IPS-NIHi11 (cell line): ENCODE measurements at places on chromosomes 6 and 20.

GRCh38 chr6:65903992-65904391, 197.0 kb upstream of the EYS start:
- no peak for DNase-seq

DNA sequence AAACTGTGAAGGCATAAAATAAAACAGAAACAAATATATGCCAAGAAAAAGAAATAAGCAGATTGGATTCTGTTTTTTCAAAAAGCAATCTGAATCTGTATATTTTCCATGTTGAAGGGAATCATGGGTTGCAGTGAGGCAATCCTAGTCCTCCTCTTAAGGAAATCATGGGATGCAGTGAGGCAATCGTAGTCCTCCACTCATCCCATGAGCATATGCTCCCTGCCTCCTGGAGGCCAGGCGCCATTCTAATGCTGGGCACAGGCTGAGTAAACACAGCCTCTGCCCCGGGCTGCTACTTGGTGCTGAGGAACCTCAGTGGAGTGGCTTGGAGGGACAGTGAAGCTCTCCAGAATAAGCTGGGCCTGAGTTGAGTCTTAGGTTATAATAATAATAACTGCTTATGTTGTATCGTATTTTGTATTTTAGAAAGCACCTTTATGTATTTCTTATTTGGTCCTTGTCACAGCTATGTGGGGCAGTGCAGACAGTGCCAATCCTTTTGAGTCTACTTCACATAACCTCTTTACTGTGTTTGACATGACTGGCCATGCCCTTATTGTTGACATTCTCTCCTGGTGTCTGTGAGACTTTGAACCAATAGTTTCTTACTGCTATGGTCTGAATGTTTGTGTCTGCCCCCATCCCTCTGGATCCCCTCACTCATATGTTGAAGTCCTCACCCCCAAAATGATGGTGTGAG, 56.6 kb upstream of the CITED2 start:
- no peak for DNase-seq

DNA sequence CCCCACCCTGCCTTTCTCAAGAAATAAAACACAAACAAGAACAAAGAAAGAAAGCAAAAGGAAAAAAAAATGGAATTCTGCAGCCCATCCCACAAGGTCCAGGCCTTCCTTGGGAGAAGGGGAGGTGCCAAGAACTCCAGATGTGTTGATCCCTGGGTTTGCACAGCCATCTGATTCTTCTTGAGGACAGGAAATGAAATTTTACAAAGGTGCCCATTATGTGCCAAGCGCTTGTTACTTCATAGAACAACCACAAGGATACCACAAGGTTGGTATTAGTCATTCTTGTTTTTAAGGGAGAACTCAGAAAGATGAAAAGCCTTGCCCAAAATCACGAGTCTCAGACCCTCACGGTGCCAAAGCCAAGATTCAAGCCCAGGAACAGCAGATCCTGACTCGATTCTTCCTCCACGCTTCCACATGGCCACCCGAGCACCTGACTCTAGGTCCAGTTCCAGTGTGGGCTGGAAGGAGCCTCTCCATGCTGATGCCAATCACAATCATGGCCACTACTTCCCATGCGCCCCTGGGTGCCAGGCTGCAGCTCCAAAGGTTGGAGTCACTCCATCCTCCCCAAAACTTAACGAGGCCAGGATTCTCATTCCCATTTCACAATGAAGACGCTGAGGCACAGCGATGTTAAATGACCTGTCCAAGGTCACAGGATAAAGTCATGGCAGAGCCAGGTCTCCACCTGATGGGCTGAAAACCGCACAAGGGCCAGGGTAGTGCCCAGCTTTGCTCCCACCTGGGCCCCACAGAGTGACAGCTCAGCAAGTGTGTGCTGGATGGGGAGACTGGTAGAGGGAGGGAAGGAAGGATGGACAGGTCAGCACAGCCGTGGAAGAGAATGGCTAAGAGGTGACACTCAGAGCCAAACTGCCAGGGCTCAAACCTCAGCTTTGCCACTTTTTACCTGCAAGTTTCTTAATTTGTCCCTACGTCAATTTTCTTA, 66.7 kb upstream of the TOP1 start:
- DNase-seq, result no peak

- no peak for DNase-seq
Observed at GRCh38 chr6:40719671-40720374, 132.7 kb upstream of the LRFN2 start.

GRCh38 chr20:17691758-17692157, 8.0 kb upstream of the BANF2 start:
- DNase-seq, result no peak

GRCh38 chr20:15091421-15092037, 754.1 kb upstream of the FLRT3 start:
- no peak for DNase-seq

DNA sequence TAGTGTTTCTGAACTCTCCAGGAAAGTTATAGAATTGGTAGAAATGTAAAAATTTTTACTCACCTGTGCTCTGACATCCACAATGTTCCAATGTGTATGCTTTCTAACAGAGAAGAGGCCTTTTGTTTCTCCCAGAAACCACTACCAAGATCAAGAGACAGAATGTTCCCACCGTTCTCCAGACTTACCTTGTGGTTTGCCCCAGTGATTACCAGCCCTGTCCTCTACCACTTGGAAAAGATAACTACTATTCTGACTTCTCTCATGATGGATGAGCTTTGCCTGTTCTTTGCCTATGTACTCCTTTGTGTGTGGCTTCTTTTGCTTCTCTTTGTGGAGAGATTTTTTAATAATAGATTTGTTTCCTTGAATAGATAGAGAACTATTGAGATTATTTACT, 173.0 kb upstream of the SCGN start:
- DNase-seq, result no peak

DNA sequence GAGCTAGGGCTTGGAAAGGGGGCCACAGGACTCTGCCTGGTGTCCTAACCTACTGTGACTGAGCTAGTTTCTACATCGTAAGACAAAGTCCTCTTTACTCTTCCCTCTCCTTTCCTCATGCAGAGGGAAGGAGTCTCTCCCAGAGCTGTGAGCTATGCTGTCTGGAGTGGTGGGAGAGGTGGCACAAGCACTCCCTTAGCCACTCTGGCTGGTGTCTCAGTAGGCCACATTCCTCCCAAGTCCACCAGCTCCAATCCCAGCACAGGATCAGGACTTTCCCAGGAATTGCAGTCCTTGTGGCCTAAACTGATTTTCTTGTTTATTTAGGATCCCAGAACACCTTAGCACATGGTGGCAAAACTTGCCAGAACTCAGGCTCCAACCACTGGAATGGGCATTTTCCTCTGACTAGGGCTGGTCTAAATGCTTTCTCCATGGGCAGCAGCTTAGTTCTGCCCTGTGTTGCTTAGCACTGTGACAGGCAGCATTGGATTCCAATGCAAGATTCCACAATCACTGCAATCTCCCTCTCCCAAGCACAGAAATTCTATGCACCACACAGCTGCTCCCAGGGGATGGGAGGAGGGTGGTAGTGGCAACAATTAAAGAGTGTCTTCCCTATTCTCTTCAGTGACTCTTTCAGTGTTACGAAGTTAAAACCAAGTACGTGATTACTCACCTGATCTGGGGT, 733.3 kb downstream of the HACE1 start:
- DNase-seq, result peak; percentile 10

- DNase-seq, result no peak
Observed at GRCh38 chr6:41286544-41287346, at the start of gene TREM1. Gene TREM1, minus strand, starts transcription at chr6:41286682. Its CDS starts 27 bp downstream, at chr6:41286655.

DNA sequence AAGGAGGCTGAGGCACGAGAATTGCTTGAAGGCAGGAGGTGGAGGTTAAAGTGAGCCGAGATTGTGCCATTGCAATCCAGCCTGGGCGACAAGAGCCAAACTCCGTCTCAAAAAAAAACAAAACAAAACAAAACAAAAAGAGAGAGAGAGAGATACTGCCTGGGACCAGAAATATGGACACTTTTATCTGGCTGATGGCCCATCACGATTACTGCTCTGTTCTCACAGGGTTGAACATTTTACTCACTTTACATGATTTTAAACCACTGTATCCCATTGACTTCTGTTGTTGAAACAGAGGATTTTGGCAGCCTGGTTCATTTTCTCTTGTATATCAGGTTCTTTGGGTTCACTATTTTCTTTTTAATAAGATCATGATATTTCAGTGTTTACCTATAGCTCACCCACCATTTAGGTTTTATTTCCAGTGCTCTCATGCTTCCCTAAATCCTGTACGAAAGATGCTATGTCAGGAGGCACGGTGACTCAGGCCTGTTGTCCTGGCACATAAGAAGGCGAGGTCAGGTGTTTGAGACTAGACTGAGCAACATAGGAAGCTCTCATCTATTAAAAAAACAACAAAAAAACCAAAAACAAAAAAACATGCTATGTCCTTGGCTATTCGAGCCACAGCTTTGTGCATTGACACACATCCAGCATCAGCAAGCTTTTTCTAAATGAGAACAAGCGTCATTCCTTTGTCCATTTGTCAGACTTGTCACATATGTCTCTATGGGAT, 34.5 kb upstream of the RREB1 start:
- no peak for DNase-seq

DNA sequence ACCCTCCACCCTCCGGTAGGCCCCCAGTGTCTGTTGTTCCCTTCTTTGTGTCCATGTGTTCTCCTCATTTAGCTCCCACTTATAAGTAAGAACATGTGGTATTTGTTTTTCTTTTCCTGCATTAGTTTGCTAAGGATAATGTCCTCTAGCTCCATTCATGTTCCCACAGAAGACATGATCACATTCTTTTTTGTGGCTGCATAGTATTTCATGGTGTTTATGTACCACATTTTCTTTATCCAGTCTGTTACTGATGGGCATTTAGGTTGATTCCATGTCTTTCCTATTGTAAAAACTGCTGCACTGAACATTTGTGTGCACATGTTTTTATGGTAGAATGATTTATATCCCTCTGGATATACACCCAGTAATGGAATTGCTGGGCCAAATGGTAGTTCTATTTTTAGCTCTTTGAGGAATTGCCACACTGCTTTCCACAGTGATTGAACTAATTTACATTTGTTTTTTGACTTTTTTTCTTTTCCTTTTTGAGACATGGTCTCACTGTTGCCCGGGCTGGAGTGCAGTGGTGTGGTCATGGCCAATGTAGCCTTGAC, 4.5 kb downstream of the KPNA5 start:
- no peak for DNase-seq

DNA sequence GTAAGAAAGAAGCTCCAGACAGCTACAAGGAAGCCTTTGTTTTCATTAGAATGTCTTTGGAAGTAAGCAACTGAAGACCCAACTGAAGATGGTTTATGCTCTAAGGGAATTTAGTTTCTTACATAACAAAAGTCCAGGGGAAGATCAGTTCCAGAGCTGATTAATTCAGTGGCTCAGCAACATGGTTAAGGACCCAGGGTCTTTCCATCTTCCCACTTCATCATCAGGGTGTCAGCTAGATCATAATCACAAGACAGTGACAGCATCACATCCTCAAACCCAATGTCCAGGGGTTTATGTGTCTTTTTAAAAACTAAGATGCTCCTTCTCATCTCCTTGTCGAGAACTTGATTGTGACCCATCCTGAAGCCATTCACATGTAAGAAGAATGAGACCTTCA, 119.7 kb upstream of the PRDM1 start:
- DNase-seq, result no peak

DNA sequence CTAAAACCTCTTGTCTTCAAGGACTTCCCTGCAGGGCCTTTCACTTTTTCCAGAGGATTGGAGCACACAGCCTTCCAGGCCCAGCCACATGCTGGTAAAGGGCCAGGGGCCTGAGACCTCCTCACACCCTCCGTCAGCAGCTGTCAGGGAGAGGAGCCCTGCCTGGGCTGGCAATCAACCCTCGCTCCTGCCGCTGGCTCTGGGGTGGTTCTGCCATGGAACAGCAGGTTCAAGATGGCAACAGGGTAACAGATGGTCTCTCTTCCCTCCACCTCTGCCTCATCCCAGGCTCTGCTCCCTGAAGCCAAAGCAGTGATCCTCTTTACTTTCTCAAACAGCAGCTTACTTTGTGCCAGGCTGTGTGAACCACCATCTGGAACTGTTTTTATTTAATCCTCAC, 23.8 kb downstream of the PCNA start:
- no peak for DNase-seq

- no peak for DNase-seq
Observed at GRCh38 chr6:170274713-170275560, 15.9 kb downstream of the DLL1 start.

- no peak for DNase-seq
Observed at GRCh38 chr20:17725094-17725835, 25.5 kb downstream of the BANF2 start.

GRCh38 chr6:153538491-153538890, 407.4 kb upstream of the RGS17 start:
- DNase-seq, result no peak

GRCh38 chr20:53750827-53751619, 157.4 kb upstream of the ZNF217 start:
- DNase-seq, result no peak

GRCh38 chr20:61801857-61802442, 263.7 kb downstream of the TAF4 start:
- no peak for DNase-seq

- no peak for DNase-seq
Observed at GRCh38 chr6:113997116-113997515, 26.2 kb upstream of the HDAC2 start.

DNA sequence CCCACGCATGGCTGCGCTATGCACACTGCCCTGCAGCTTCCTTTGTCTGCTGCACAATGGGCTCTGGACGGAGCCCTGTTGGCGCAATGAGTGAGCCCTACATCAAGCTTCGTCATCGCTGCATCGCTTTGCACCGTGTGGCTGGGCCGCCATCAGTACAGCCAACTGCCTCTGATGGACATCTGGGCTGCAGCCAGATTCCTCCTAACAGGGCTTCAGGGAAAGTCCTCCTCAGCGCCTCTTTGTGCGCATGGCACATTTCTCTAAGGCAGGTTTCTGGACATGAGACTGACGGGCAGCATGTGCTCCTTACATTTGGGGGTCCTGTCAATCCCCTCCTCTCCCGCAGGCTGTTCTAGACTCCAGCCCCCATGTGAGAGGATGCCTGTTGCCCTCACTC, 29.7 kb upstream of the ANGPT4 start:
- no peak for DNase-seq

- DNase-seq, result no peak
Observed at GRCh38 chr20:61647702-61648101, 395.6 kb downstream of the CDH4 start.

DNA sequence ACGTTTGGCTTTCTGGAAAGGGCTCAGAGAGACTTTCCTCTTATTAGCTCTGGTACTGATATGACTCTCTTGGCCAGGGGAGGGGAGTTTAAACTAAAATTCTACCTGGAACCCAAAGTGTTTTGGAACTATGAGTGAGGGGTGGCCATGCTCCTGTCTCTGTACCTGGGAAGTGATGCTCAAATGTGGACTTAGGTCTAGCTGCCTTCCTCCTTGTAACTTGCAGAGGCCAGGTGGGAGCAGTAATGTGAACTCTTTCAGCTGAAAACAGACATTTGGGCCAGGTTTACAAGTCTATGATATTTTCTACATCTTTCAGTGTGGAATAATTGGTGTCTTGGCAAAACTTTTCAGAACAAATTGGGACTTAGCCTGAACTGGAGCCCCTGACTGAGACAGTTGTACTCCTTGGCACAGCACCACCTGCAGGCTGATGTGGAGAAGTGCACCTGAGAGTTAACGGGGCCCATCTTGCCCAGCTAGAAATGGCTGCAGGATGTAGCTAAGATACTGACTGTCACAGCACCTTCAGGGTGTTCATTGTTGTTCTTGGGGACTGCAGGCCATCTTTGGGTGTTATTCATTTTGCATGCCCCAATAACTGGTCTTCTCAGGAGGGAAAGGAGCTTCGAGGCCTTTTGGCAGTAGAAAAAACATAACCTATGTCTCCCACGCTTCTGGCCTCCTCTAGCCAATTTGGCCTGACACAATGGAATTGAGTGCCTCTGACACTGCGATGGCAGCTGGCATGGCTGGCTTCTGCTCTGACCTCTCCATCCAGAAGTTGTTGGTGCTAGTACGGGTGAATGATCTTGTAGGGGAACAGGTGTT, 37.1 kb downstream of the CD109 start:
- peak; percentile 77 for DNase-seq

- DNase-seq, result no peak
Observed at GRCh38 chr6:75154973-75155372, 50.9 kb downstream of the COL12A1 start.
